Testis (tissue), 5 donors: ENCODE measurements at places on chromosomes 1 and 21.

GRCh38 chr1:76782809-76783208, 84.5 kb upstream of the ST6GALNAC5 start:
- no peak for DNase-seq

DNA sequence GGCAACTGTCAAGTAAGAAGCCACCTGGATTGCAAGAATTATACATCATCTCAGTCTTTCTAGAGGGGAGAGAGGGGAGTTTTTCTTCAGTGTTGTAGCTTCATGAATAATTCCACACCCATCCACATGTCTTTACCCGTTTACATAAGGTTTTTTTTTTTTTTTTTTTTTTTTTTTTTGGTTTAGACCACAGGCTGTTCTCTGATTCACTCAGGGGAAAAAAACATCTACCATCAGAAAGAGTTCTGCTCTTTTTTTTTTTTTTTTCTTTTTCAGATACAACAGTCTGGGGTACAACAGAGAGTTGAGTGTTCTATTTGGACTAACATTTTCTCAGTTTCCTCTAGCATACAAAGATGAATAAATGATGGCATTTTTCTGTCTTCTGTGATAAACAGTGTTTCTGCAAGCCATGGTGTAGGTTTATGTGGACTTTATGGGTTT, 4.9 kb upstream of the KIF14 start:
- DNase-seq, result no peak

GRCh38 chr1:183884526-183884925, 79.6 kb downstream of the RGL1 start:
- no peak for DNase-seq

- no peak for DNase-seq
Measured at GRCh38 chr1:221527302-221527701, 214.6 kb downstream of the DUSP10 start.

GRCh38 chr1:32150847-32151246, 28.6 kb upstream of the TXLNA start:
- DNase-seq, result no peak

DNA sequence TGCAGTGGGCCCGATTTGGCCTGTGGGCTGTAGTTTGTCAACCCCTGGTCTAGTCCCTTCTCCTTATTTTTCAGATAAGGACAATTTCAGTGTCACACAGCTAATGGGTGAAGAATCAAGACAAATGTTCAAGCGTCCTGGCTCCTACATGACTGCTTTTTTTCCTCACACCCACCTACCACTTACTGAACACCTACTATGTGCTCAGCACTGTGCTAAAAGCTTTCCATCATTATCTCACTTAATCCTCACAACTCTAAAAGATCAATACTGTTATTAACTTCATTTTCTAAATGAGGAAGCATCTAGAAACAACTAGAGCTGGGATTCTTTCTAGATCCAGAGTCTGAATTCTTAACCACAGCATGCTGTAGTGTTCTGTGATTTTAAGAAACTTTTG, 68.5 kb upstream of the EFHD2 start:
- no peak for DNase-seq
